GM12864 (cell line): ENCODE measurements at places on chromosomes 1 and 21.

DNA sequence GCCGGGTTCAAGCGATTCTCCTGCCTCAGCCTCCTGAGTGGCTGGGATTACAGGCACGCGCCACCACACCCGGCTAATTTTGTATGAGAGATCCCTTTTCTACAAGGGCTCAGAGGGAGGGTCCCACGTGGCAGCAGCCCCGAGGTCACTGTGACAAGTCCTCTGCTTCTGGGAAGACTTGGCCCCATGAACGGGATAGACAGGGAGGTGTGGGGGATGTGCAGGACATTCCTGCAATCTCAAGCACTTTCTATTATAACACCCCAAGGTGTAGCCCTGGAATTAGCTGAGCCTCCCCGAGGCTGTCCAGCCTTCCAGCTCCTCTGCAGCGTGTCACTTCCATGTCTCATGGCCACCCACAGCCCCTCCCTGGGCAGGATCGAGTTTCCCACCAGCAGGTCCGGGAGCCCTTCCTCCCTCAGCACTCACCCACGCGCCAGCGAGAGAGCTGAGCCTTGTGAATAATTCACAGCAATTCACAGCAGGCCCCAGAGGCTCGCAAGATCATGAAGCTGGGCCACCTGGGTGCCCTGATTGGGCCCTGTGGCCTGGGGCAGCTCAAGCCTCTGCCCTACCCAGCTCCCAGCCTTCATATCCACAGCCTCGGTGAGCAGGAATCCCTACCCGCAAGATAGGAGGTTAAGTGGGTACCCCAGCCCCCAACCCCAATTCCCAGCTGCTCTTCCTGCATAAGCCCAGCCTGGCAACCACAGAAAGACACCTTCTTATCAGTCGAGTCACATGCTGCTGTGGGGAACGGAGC lies 22.8 kb upstream of the RNU1-4 start:
- no peak for DNase-seq

- DNase-seq, result no peak
These were observed 1583.3 kb downstream of the MRPL39 start for GRCh38 chr21:24023936-24024335.

DNA sequence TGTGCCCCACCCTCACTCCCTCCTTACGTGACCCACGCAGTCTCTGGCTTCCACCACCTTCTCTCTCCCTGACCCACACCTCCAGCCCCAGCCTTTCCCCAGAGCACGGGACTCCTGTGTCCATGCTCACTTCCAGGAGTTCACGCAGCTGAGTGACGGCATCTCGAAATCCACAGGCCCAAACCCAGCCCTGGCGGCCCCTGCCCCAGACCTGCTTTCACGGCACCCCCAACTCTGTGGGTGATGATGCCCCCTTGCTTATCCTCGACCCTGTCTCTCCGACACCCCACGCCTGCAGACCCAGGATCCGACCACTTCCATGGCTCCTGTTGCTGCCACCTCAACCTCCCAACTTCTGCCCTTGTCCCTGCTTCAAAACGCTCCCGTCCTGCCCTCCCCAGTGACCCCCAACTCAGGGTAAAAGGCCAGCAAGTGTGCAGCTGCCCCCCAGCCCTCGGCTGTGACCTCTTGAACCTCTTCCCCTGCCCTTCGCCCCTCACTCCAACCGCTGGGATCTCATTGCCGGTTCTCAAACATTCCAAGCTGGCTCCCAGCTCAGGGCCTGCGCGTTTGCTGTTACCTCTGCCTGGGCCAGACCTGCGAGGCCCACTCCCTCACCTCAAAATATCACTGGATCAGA lies 30.4 kb upstream of the LAPTM5 start:
- DNase-seq, result no peak

DNA sequence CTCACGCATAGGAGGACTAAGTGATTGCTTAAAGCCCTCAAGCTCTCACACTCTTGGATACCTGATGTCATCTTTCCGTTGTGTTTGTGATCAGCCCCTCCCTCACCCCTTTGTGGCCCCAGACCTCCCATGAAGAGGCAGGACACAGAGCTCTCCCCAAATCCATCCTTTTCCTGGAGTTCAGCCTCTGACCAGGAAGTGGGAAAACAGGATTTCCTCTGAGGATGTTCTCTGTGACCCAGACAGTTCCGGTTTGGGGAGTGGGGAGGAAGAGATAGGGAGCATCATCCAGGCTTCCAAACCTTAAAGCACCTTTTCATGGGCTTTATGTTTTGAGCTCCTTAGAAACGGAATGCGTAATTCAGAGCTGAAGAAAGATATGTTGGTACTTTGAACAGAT lies 11.9 kb upstream of the TAL1 start:
- DNase-seq, result no peak

DNA sequence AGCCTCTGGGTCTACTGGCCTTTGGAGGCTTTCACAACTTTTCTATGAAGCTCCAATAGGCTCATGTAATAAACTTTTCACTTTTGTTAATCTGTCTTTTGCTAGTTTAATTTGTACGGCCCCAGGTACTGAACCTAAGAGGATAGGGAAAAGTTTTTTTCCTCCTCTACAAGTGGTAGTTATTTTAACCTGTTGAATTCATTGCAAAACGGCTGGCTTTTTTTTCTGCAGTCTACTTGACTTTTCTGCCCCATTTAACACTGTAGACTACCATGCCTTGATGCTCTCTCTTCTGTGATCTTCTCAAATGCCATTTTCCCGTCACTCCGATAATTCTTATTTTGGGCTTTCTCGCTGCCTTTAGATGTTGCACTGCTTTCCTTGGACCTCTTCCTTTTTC lies 43.6 kb upstream of the DR1 start:
- no peak for DNase-seq

- DNase-seq, result no peak
These were observed 34.4 kb downstream of the KLHL20 start for GRCh38 chr1:173749137-173749536.

- no peak for DNase-seq
These were observed 883 bp downstream of the LAMTOR2 start for GRCh38 chr1:156055281-156056048.

DNA sequence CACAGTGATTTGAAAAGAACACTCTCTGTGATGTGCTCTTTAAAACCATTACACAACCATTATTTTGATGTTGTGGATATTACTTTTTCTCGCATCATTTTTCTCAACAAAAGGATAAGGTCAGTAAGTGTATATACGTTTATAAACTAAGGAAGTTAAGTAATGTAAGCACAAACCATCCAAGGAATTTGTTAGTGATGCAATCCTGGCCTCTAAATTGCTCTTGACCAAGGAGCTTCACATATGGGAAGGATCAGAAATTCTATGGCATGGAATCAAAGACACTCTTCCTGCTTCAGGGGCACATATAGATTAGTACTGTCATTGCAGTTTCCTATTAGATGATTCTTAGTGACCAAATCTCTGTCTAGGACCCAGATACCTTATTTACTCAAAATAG lies 3.6 kb upstream of the PPP2R5A start:
- DNase-seq, result no peak

DNA sequence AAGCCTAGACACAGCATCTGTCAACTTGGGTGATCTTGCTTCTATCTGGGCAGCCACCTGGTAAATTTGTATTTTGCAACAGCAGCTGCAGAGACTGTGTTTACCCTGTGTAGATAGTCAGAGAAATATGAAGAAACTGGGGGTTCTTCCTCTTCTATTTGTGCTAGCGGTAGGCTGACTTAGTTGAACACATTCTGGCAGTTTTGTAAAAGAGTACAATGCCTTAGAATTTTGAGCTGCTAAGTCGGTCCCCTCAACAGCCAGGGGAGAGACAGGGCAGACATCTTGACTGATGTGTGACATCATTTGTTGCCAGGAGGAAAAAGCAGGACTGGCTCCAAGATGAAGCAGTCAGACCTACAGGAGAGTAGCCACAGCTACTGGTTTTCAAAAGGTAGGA lies 53.7 kb downstream of the KCNJ6 start:
- DNase-seq, result no peak

DNA sequence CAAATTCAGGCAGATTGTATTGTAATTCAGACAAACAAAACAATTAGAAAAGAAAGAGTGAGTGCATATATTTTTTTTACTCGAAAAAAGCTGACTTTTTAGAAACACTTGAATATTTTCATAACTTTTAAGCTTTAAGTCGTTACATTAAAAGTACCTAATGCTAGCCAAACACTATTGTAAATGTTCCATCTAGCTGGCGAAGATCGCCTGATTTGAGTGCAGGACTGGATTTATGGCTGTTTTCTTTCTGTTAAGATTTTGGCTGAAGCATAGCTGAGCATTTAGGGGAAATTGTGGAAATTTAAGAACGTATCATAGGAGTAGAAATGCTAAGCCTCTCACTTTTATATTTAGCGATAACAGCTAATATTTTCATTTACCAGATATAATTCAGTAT lies 24.6 kb downstream of the LRRC7 start:
- no peak for DNase-seq

GRCh38 chr1:57377339-57378139 lies 46.3 kb downstream of the DAB1 start:
- no peak for DNase-seq

- no peak for DNase-seq
These were observed 17.5 kb upstream of the ACBD6 start for GRCh38 chr1:180519846-180520245.

DNA sequence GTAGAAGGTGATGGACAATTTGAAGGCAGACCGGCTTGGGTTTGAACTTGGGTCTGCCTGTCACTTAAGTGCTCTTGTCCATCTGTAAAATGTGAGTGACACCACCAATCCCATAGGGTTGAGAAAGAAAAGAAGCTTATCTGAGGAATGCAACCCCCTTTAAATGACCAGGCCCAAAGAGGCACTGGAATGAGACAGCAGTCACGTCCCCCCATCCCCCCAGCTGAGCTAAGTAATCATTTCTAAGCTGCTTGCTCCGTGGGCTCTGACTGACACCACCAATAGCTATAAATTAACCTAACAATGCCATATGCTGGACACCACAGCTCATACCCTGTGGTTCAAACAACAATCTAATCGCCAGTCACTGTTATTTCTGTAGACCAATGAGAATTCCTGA lies 15.1 kb downstream of the LCA5L start:
- no peak for DNase-seq

DNA sequence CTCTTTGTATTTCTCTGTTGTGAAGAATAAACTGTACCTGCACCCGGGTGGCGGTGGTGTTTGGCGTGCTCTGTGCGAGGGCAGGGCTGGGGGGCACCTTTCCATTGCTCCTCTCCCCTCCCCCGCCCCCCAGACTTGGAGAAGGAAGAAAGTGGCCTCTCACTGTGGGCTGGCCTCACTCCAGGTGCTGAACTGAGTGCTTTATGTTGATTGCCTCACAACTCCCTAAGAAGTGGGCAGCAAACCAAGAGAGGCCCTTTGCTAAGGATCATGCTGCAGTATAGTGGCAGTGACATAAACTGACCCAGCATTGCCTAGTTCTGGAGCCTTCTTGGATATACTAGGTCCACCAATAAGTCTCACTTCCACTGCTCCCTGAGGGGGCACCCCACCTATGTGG lies 20.2 kb downstream of the A3GALT2 start:
- no peak for DNase-seq

DNA sequence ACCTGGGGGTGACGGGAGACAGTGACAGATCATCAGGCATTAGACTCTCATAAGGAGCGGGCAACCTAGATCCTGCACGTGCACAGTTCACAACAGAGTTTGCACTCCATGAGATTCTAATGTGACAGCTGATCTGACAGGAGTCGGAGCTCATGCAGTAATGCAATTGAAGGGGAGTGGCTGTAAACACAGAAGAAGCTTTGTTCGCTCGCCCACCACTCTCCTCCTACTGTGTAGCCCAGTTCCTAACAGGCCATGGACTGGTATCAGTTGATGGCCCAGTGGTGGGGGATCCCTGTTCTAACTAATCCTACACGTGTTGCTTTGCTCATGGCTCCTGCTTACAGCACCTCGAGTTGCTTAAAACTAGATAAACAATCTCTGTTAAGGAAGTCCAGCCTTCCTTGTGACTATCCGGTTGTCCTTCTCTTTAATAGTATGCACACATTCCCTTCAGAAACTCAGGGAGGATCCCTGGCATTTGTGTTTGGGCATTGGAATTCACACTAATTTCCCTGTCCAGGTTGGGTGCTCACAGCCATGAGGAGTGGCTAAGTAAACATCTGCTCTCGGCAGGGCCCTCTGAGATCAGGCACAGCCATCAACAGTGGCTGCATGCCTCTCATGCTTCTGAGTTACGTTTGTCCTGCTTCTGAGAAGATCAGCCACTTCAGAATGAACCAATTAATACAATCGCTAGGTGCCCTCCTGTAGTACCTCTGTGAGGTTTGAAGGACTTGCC lies 21.1 kb upstream of the F3 start:
- no peak for DNase-seq

- DNase-seq, result no peak
These were observed 55.8 kb upstream of the ZNF326 start for GRCh38 chr1:89939059-89939570.

- no peak for DNase-seq
These were observed 611.2 kb upstream of the ADGRL4 start for GRCh38 chr1:79617777-79618176.

GRCh38 chr1:36204347-36204909 lies 19.8 kb upstream of the THRAP3 start:
- no peak for DNase-seq

- no peak for DNase-seq
These were observed 9.1 kb downstream of the EXO1 start for GRCh38 chr1:241857131-241857530.
